Activated CD4-positive, alpha-beta T cell treated with anti-CD3 and anti-CD28 coated beads, Interleukin-2, amount 10 ng/mL, durations not matched to agents 24 days and 14 days (primary cell): ENCODE measurements at places on chromosomes 6 and 20. TPM values are rescaled to one million over a fixed set of nuclear protein-coding genes. Genes with fewer than 3 reads are reported as not detected.

HLA-F gene
- total RNA-seq, result 254 and 270 TPM in 2 replicates

ELOVL2 gene
- total RNA-seq, result not detected in 2 replicates

PBOV1 gene
- total RNA-seq, result not detected in 2 replicates

DEF6 gene
- total RNA-seq, result 103 and 113 TPM in 2 replicates

SYCP2 gene
- 5.2 and 5.3 TPM in 2 replicates for total RNA-seq

GABRR1 gene
- not detected in 2 replicates for total RNA-seq

MDFI gene
- not detected in 2 replicates for total RNA-seq

PTGIS gene
- 51.7 and 57.6 TPM in 2 replicates for total RNA-seq

TCP11 gene
- not detected in 2 replicates for total RNA-seq

CRISP3 gene
- total RNA-seq, result not detected in 2 replicates

ULBP1 gene
- total RNA-seq, result 0.49 and 0.76 TPM in 2 replicates

HLA-DPA1 gene
- total RNA-seq, result 38.5 and 42.6 TPM in 2 replicates

C20orf144 gene
- total RNA-seq, result 0.16 and 0.26 TPM in 2 replicates

RHAG gene
- not detected in 2 replicates for total RNA-seq

CENPB gene
- 72.8 and 74.4 TPM in 2 replicates for total RNA-seq

PLA2G7 gene
- not detected in 2 replicates for total RNA-seq

GRCh38 chr20:34984756-34985261 is 29.1 kb downstream of the MYH7B start:
- no peak overlapping the region for H3K27ac ChIP-seq
- H3K4me1 ChIP-seq, result no peaks in the 10 kb centered on the region

- no peaks in the 10 kb centered on the region for H3K36me3 ChIP-seq
- peaks cover 3% of the 10 kb centered on the region for H3K4me1 ChIP-seq
- no peak for DNase-seq
- H3K27me3 ChIP-seq, result no peaks in the 10 kb centered on the region
Observed at GRCh38 chr6:1903780-1904465, 294.2 kb downstream of the FOXC1 start.

- H3K4me3 ChIP-seq, result no peak overlapping the region
- H3K27ac ChIP-seq, result no peak overlapping the region
- H3K4me1 ChIP-seq, result peaks cover 7% of the 10 kb centered on the region
- DNase-seq, result no peak
- H3K36me3 ChIP-seq, result no peaks in the 10 kb centered on the region
Observed at GRCh38 chr6:113626475-113626874, 230.7 kb upstream of the MARCKS start.

DNA sequence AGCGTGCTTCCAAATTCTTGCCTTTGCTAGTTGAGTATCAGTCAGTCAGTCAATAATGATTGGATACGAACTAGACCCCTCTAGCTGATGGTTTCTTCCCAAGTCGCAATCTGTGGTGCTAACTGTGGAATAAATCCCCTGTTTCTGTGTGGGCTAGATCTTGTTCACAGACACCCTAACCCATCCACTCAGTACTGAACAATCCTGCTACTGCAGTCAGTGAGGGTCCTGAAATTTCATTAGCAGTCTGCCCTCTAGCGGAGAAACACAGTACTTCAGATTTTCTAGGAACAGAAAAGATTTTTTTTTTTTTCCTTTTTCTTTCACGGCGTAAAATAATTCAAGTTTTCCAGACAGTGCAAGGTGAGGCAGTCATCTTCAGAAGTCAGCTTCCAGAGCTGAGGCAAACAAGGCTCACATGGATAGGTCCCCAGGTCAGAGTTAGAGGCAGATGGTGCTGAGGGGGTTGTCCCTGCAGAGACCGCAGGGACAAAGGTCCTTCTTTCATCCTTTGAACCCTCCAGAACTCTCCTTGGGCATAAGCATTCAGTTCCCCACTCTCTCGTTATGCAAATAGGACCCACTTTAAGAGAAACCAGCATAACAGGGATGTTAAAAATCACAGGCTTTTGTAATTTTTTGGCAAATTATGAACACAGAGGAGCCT is 119.6 kb downstream of the SCML4 start:
- no peak overlapping the region for H3K4me3 ChIP-seq
- peak; percentile 74 for DNase-seq
- peaks cover 6% of the 10 kb centered on the region for H3K4me1 ChIP-seq
- H3K27me3 ChIP-seq, result no peaks in the 10 kb centered on the region

DNA sequence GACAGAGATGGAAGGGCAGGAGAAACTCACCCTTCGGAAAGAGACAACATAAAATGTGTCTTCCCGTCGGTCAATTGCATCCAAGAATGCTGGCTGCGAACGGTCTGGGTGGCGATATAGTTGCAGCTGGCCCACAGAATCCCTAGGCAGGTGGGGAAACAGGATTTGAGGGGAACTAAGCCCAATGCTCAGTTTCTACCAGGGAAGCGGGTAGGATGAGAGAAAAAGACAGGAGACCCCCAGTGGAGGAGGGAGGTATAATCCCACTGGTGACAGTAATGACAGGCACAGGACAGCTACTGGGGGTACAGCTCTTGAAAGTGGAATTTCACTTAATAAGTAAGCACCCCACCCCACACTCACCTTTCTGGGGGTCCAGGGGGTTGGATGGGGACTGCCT is 7.5 kb upstream of the TNXB start:
- peaks cover 5% of the 10 kb centered on the region for H3K4me1 ChIP-seq
- no peaks in the 10 kb centered on the region for H3K27me3 ChIP-seq
- H3K36me3 ChIP-seq, result peaks cover 56% of the 10 kb centered on the region
- no peak for DNase-seq
- H3K27ac ChIP-seq, result no peak overlapping the region

- peak overlapping the region; percentile 59 for H3K4me3 ChIP-seq
- H3K4me1 ChIP-seq, result peaks cover 25% of the 10 kb centered on the region
- peaks cover 3% of the 10 kb centered on the region for H3K36me3 ChIP-seq
Observed at GRCh38 chr20:18589941-18590674, 2.3 kb downstream of the DTD1 start.

DNA sequence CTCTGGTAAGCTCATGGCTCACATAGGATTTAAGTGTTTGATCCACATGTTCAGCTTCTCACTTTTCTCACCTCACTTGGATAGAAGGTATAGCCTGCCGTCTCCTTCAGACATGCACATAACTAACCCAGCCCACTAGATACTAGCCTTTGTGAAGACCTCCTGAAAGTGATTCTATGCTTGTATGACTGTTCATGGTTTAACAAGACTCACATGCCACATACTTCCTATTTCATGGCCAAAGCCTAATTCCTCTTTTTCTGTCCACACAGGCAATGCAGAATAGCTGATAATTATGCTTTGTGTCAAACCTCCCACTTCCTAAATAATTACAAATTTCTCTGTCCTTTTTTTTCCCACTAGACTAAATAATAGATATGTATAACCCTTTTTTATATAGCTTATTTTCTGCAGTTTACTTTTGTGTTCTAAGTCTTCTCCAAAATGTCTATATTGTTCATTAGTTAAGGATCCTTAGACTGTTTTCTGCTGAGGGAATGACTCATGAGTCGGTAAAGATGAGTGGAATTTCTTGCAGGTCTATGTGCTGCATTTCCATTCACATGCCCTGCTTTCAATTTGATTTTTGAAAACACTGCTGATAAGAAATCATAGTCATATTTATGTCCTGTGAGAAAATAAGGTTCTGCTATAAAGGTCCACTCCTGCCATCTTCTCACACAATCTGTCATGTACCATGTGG is 43.0 kb downstream of the HDDC2 start:
- H3K27me3 ChIP-seq, result no peaks in the 10 kb centered on the region
- H3K4me3 ChIP-seq, result no peak overlapping the region
- no peaks in the 10 kb centered on the region for H3K36me3 ChIP-seq
- no peak for DNase-seq

GRCh38 chr6:712805-713204 is 19.9 kb upstream of the EXOC2 start:
- DNase-seq, result no peak
- H3K4me3 ChIP-seq, result no peak overlapping the region
- H3K36me3 ChIP-seq, result no peaks in the 10 kb centered on the region
- no peaks in the 10 kb centered on the region for H3K27me3 ChIP-seq
- H3K4me1 ChIP-seq, result peaks cover 34% of the 10 kb centered on the region

DNA sequence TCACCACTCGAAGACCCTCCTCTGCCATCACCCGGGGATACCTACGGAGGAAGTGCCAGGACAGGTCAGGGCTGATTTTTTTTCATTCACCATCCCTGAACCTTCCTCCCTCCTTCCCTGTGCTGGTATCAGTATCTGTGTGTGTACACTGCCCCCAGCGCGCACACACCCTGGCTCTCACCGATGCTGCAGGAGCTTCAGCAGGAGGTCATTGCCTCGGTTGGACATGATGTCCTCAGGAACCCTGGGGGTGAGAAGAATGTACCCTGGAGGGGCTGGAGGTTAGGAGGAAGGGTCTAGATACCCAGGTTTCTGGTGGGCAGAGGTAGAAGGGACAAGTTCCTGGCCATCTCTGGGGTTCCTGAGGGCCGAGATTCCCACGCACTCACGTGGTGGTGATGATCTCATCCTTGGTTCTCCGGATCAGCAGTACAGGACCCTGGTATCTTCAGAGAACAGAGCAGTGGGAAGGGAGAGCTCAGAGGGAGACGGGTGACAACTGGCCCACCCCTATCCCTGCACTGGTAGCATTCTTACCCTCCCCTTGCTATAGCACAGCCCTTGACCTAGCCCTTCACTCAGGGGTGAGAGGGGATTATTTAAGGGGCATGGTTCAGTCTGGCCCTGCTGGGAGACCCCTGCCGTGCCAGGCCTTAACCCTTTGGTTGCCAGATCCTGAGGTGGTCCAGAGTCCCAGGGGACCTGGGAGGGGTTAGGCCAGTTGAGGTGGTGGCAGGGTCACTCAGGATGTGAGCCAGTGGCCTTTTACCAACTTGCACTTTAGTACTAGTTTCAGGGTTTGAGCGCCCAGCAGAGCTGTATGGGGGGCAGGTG is 7.2 kb upstream of the LY6G5C start:
- H3K27me3 ChIP-seq, result no peaks in the 10 kb centered on the region
- no peak for DNase-seq

DNA sequence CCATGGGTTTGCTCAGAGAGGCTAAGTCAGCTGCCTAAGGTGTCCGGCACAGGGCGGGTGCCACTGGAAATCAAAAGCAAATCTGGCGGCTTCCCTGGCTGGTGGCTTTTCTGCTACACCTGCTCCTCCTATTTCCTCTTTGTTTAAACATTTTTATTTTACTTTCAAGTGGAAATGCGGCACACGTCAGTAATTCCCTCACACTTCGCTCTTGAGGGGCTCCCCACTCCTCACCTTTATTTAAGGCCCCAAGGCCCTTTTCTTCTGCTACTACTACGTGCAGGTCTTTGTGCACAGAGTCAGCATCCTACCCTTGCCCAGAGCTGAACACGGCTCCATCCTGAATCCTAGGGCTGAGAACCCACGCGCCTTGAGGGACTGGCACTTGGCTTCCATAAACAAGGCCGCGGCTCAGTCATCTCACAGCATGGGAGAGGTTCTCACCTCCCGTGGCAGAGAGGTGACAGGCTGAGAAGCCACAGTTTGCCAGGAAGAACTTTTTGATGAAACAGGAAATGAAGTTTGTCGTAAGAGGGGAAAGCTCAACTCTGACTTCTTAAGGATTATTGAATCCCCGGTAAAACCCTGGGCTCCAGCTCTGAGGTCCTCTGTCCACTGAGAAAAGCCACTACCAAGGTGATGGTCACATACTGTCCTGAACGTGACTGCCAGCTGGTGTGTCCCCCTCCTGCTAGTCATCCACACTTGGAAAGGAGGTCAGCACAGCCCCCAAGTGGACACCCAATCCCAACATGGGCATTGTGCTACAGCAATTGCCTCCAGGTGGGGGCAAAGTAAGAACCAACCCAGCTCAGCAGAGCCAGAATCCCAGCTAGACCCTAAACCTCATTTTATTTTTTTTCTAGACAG is 48.0 kb downstream of the NFATC2 start:
- H3K27me3 ChIP-seq, result no peaks in the 10 kb centered on the region
- H3K36me3 ChIP-seq, result peaks cover 77% of the 10 kb centered on the region
- peak overlapping the region; percentile 86 for H3K27ac ChIP-seq
- DNase-seq, result peak; percentile 77
- peak overlapping the region; percentile 68 for H3K4me3 ChIP-seq
- peaks cover 88% of the 10 kb centered on the region for H3K4me1 ChIP-seq

DNA sequence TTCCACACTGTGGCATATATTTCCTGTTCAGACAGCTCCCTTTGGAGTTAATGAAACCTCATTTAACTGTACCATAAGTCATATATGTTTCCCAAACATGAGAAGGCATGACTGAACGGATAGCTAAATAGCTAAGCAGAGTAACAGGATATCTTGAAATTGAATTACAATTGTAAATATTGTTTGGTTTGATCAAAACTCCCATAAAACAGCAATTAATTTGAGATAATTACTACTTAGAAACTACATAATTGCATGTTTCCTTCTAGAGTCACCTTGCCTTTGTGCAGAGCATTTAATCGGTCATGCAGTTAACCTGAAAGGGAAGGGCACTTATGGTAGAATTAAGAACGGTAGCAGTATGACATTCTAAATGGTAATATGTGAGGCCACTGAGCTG is 179.0 kb upstream of the MAP3K7 start:
- H3K27ac ChIP-seq, result no peak overlapping the region
- DNase-seq, result no peak
- H3K27me3 ChIP-seq, result peaks cover 3% of the 10 kb centered on the region
- H3K4me3 ChIP-seq, result no peak overlapping the region
- H3K36me3 ChIP-seq, result no peaks in the 10 kb centered on the region

DNA sequence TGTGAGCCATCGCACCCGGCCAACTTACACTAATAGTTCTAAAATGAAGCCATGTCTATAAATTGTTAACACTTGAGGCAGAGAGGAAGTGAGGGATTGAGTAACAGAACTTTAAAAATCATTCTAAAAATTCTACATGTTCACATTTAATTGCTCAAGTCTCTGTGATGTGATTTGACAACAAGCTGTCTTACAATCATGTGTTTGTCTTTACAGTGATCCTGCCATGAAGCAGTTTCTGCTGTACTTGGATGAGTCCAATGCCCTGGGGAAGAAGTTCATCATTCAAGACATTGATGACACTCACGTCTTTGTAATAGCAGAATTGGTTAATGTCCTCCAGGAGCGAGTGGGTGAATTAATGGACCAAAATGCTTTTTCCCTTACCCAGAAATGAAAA is 23.6 kb downstream of the GTF2H5 start:
- no peak overlapping the region for H3K4me3 ChIP-seq
- DNase-seq, result no peak
- H3K4me1 ChIP-seq, result no peaks in the 10 kb centered on the region
- H3K36me3 ChIP-seq, result peaks cover 28% of the 10 kb centered on the region
- no peak overlapping the region for H3K27ac ChIP-seq
- no peaks in the 10 kb centered on the region for H3K27me3 ChIP-seq

- H3K4me1 ChIP-seq, result no peaks in the 10 kb centered on the region
- no peaks in the 10 kb centered on the region for H3K27me3 ChIP-seq
- H3K27ac ChIP-seq, result no peak overlapping the region
Observed at GRCh38 chr20:58086763-58087561, 141.5 kb downstream of the ANKRD60 start.

DNA sequence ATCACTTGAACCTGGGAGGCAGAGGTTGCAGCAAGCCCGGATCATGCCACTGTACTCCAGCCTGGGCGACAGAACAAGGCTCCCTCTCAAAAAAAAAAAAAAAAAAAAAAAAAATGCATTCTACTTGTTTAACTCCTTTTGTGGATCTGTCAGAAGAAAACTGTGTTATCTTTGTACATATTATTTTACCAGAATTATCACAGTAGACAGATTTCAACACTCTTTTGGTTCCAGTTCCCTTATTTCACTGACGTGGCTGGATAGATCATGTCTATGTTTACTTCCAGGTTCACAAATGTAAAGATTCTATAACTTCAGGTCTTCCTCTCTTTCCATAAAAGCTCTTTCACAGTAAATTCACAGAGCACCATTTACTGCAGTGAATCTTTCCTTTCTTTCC is 18.4 kb downstream of the NUDT3 start:
- H3K4me3 ChIP-seq, result no peak overlapping the region
- H3K36me3 ChIP-seq, result peaks cover 3% of the 10 kb centered on the region
- no peak overlapping the region for H3K27ac ChIP-seq
- H3K27me3 ChIP-seq, result no peaks in the 10 kb centered on the region
- no peak for DNase-seq
